ENCODE measurements at places on chromosomes 3 and 15. TPM values are rescaled to one million over a fixed set of nuclear protein-coding genes. Genes with fewer than 3 reads are reported as not detected.

The SNX22 gene
- 0.18 TPM for total RNA-seq

The EPHB3 gene
- 7.0 TPM for total RNA-seq

The GRK7 gene
- total RNA-seq, result not detected

The IP6K2 gene
- 38.3 TPM for total RNA-seq

The CADPS gene
- total RNA-seq, result 26.5 TPM

The POMGNT2 gene
- 17.9 TPM for total RNA-seq

The CSTA gene
- 8.0 TPM for total RNA-seq

The XRN1 gene
- 47.5 TPM for total RNA-seq

The EFHB gene
- 0.28 TPM for total RNA-seq

The CLDN18 gene
- total RNA-seq, result not detected

The AP3B2 gene
- 0.43 TPM for total RNA-seq

The CPLX3 gene
- total RNA-seq, result not detected

The CEMIP gene
- total RNA-seq, result 466 TPM

The STXBP5L gene
- total RNA-seq, result under 0.01 TPM

The CCR3 gene
- not detected for total RNA-seq

The CNTN4 gene
- total RNA-seq, result 2.9 TPM

The CKMT1A gene
- 0.18 TPM for total RNA-seq

The CRELD1 gene
- 20.1 TPM for total RNA-seq

The KLHL6 gene
- total RNA-seq, result under 0.01 TPM

The EBLN2 gene
- 4.6 TPM for total RNA-seq

The ZNF620 gene
- total RNA-seq, result 0.85 TPM

The FAM227B gene
- 4.4 TPM for total RNA-seq

The CMC1 gene
- total RNA-seq, result 2.4 TPM

The ZIC1 gene
- total RNA-seq, result not detected

The SEC22A gene
- 38.8 TPM for total RNA-seq

The SLC35G2 gene
- 8.2 TPM for total RNA-seq

The FBXL22 gene
- 1.4 TPM for total RNA-seq

The BFSP2 gene
- not detected for total RNA-seq

The RAP2B gene
- 17.7 TPM for total RNA-seq

The LTK gene
- total RNA-seq, result not detected

The AGTR1 gene
- total RNA-seq, result 2.9 TPM

The GP5 gene
- 0.14 TPM for total RNA-seq

The GOLGA6L9 gene
- 1.4 TPM for total RNA-seq

The NUP210 gene
- not detected for total RNA-seq

The AMIGO3 gene
- not detected for total RNA-seq

The FGF7 gene
- total RNA-seq, result 976 TPM

The ARID3B gene
- 1.4 TPM for total RNA-seq

The FANCD2OS gene
- total RNA-seq, result not detected

The LRRK1 gene
- 12.9 TPM for total RNA-seq

The NEDD4 gene
- 17.0 TPM for total RNA-seq

The TIMMDC1 gene
- 46.1 TPM for total RNA-seq

The RPSA gene
- 2,248 TPM for total RNA-seq

The MORC1 gene
- total RNA-seq, result not detected

The TMEM45A gene
- 104 TPM for total RNA-seq

The CACNA2D3 gene
- 0.18 TPM for total RNA-seq

The IQCF5 gene
- total RNA-seq, result not detected

The LSM3 gene
- 7.1 TPM for total RNA-seq

The ERC2 gene
- not detected for total RNA-seq

All from smooth muscle cell of bladder (primary cell).